ENCODE measurements at places on chromosomes 6 and 20. TPM values are rescaled to one million over a fixed set of nuclear protein-coding genes. Genes with fewer than 3 reads are reported as not detected.

DNA sequence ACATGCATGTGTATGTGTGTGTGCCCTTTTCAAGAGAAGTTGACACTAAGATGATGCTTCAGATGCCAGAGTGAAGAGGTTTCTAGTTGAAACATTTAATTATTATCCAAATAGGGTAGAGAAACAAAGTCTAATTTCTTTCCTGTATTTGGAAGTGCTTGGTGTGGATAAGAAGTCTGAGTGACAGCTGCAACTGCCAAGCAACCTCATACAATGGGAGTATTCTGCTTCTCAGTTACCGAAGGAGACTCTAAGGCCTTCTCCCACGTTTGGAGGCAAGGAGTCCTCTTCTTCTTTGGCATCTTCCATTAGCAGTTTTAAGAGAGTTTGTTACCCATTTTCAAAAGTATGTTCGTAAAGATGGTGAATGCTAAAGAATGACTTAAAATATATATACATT lies 82.4 kb downstream of the HDGFL1 start:
- no peak for DNase-seq

- DNase-seq: no peak
Observed at GRCh38 chr6:169846286-169847056, 95.0 kb downstream of the ERMARD start.

DNA sequence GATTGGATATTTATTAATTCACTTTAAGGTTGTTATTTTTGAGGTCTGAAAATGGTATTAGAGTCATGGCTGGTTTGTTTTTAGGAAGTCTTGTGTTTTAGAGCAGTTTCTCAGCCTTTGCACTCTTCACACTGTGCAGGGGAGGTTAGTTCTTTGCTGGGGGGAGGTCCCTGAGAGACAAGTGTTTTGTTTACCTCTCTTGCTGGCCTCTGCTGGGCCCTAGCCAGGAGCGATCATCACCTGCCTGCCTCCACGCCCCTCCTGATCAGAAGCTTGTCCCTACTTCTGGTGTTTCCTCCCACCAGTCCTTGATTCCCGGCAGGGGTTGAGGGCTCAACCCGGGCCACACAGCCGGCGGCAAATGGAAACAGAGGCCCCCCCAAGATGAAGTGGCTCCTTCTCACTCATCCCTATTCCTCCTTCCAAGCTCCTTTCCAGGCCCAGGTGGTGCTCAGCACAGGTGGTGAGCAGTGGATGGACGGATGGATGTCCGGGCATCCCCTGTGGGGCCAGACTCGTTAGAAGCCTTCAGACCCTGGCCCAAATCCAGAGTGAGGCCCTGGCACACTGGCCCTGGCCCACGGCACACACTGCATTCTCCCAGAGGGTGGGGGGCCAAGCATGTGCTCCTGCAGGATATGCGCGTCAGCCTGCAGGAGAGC lies 51.3 kb downstream of the GRM4 start:
- DNase-seq: no peak

GRCh38 chr6:9612489-9612888 lies 802.4 kb downstream of the TFAP2A start:
- DNase-seq: no peak

OTOR gene
- not detected for total RNA-seq

DEFB124 gene
- total RNA-seq: not detected

GRCh38 chr6:3230900-3231246 lies 3.4 kb upstream of the TUBB2B start:
- DNase-seq: no peak

- peak; percentile 81 for DNase-seq
Observed at GRCh38 chr6:41937861-41938574, 3.6 kb downstream of the CCND3 start.

- no peak for DNase-seq
Observed at GRCh38 chr6:141467881-141468280, 664.8 kb upstream of the GJE1 start.

Data from CD4-positive, CD25-positive, alpha-beta regulatory T cell (primary cell).